ENCODE measurements at places on chromosomes 3 and 15. TPM values are rescaled to one million over a fixed set of nuclear protein-coding genes. Genes with fewer than 3 reads are reported as not detected.

The TMEM158 gene
- total RNA-seq = not detected

The POLR2M gene
- total RNA-seq = 61.8 TPM

The TRPC1 gene
- total RNA-seq = 7.6 TPM

The CNTN3 gene
- total RNA-seq = not detected

The EIF3J gene
- 69.2 TPM for total RNA-seq

The GOLGA6D gene
- not detected for total RNA-seq

The SPATA12 gene
- total RNA-seq = not detected

Data from HepG2 (cell line).